Fibroblast of skin of right biceps (primary cell): ENCODE measurements at places on chromosomes 6 and 20.

DNA sequence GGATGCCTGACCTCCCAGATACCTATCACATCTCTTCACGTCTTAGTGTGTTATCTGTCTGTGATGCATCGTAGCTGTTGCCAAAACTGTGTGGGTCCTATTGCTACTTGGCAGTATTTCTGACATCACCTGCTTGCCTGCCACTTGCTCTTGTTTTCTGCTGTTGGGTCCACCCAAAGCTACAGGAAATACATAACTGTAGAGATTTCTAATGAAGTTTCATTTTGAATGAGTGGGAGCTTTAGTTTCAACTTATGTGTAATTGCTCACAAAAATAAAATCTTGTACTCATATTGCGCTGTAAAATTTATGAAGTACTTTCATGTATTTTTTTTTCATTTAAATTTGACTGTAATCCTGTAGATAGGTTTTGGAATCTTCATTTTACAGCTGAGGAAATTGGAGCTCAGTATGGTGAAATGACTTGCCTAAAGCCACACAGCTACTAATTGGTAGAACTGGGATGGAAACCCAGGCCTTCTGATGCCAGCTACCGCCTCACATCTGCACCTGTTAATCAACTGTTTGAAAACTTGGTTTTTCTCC is 113.6 kb upstream of the MAN1A1 start:
- DNase-seq, result no peak

DNA sequence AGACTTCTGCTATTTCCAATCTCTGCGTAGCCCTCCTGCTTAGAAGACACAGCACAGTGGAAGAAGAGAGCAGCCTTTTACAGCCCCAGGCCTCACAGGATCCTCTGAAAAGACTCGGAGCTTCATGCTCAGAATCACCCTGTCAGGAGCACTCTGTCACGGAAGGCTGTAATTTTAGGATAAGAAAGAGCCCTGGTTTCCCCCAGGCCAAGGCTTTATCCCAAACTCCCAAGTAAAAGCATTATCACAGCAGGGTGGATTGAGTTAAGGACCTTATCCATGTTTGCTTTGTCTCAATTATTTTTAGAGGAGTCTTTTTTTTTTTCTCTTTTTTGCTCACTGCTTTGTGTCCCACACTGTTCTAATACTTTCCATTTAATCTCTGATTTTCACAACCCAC is 39.2 kb downstream of the ANKS1A start:
- no peak for DNase-seq

GRCh38 chr6:81145506-81145905 is 607.0 kb downstream of the TENT5A start:
- peak; percentile 15 for DNase-seq

DNA sequence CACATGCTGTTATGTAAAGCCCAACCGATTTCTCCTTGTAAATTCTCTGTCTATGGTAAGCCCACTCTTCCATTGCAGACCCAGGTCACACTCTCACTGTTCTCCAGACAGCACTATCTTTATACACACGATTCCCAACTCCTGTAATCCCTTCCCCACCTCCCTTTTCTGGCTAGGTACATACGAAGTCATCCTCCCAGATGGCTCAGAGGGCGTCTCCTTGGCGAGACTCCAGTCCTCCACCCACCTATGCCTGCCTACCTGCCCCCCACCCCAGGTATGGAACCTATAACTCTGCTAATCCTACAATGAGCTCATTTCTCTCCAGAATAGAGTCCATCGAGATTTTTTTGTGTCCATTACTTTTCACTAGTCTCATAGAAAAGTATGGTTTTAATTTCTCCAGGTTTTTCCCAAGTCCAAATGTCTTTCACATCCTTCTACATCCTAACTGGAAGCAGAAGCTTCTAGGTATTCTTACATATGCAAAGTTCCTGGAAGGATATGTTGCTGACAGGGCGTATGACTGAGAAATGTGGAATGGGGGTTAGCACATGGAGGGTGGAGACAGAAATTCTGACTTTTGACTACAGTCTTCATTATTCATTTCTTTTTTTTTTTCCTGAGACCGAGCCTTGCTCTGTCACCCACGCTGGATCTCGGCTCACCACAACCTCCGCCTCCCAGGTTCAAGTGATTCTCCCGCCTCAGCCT is 22.8 kb downstream of the SCML4 start:
- DNase-seq, result peak; percentile 26

GRCh38 chr6:31878222-31878621 is 575 bp downstream of the SLC44A4 start:
- DNase-seq, result no peak

- no peak for DNase-seq
These were observed 35.7 kb upstream of the CDH22 start for GRCh38 chr20:46343975-46344357.

- peak; percentile 99 for DNase-seq
These were observed at the start of gene TBX18 for GRCh38 chr6:84764332-84765049. Gene TBX18, minus strand, starts transcription at chr6:84764598. Its CDS starts 417 bp downstream, at chr6:84764181.

DNA sequence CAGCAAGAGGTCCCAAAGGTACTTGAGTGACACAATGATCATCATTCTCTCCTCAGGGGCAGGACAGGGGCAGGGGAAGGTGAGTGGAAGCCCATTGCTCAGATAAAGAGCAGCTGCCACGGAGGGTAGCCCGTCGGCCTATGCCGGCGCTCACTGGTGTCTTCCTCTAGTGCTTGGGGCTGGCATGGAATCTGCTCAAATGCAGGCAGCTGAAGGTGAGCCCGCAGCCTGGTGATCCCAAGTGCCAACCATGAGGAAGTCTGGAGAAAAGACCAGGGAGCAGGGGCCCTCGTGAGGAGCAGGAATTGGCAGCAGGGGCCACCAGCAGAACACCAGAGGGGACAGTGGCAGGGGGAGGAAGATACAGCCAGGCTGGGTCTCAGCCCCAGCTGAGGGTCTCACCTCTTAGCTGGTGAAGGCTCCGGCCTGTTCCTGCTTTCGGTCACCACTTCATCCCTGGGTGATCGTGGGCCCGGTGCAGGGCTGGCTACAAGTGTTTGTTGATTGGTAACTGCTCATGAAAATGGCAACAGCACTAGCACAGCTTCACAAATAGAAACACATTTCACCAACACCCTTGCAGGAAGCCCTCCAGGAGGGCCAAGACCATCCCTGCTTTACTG is 24.7 kb downstream of the RBCK1 start:
- no peak for DNase-seq

DNA sequence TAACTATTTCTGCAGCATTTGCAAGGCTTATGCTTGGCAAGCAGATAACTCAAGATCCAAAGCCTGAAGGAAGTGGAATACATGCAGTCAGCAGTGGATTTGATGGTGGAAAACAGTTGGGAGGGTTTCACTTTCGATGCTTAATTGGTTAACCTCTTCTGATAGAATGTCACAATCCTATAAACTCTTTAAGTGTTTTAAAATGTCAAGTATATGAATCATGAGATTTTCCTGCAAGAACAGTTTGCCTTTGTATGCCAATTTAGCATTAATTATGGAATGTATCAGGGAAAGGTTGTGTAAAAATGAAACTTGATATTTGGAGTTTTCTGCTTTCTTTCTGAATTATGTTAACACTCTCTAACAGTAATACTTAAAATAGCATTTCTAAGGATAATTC is 36.6 kb downstream of the NKX2-4 start:
- DNase-seq, result peak; percentile 6

DNA sequence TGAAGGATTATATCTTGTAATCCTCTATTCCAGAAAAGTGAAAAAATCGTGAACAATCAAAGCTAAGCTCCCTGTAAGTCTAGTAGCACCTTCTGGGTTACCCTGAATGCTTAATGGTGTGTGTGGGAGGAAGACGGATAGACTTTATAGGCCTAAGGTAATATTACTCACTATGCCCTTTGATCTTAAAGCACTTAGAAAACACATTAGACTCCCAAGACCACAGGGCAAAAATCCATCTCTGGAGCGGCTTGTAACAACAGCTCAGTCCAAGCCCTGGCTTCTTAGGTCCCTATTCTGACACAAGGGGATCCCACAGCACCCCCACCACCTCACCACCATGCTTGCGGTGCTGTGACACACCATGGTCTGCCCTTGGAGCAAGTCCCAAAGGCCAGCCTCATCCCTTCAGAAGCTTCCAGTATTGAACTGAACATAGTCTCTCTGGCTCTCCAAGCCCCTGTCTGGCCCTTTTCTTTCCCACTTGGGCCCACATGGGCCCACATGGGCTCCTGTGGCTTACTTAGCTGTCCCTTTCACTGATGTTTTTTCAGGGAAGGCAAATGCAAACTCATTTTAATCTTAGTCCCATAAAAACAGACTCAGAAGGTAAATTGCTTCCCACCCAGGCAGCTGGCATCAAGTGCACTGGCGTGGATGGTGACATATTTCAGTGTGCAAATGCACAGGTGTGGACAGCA is 28.3 kb downstream of the C6orf132 start:
- no peak for DNase-seq

GRCh38 chr6:133892813-133893691 is 4.1 kb downstream of the TCF21 start:
- no peak for DNase-seq

GRCh38 chr20:45181639-45182038 is 6.9 kb downstream of the PI3 start:
- DNase-seq, result peak; percentile 59

- DNase-seq, result peak; percentile 71
These were observed 804.1 kb upstream of the CITED2 start for GRCh38 chr6:140178520-140178919.

GRCh38 chr20:53576586-53577318 is 16.9 kb downstream of the ZNF217 start:
- DNase-seq, result no peak

- DNase-seq, result no peak
These were observed 560.5 kb downstream of the BCKDHB start for GRCh38 chr6:80667006-80667405.

DNA sequence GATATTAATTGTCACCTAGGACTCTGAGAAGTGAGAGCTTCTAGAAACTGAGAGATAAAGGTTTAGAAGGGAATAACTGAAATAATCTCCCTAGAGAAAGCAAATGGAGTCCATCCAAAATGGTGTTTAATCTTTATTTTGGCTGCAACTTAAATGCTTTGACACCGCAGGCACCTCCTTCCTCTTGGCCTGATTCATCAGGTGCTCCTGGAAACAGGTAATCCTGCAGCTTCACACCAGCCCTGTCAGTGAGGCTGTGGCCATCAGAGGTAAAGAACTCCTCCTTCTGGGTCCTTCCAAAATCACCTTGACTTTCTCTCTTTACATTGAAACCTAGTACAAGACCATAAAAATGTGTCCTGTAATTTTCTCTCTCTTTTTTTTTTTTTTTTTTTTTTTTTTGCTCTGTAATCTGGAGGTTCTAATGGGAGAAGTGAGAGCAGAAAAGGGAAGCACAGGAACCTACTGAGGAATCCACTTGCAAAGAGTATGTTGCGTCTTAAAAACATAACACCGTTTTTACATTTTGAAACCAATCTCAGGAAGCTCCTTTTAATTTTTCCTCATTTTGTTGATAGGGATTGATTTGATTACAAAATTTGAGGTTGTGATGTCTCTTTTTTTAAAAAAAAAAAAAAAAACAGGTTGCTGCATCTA is 124.2 kb downstream of the LRRC1 start:
- DNase-seq, result no peak

- DNase-seq, result no peak
These were observed 23.5 kb upstream of the CCN6 start for GRCh38 chr6:112030206-112030960.

DNA sequence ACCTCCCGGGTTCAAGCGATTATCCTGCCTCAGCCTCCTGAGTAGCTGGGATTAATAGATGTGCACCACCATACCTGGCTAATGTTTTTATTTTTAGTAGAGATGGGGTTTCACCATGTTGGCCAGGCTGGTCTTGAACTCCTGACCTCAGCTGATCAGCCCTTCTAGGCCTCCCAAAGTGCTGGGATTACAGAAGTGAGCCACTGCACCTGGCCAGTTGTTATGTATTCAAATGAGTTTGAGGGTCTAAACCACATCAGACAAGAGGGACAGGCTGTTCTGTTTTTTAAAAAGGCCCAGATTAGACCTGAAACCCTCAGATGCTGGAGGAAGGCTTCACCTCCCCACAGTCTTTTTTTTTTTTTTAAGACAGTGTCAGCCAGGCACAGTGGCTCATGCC is 4.1 kb upstream of the SPAG4 start:
- DNase-seq, result no peak

GRCh38 chr6:134453792-134454510 is 136.0 kb upstream of the SGK1 start:
- no peak for DNase-seq

- DNase-seq, result peak; percentile 69
These were observed 31.8 kb downstream of the PSMB9 start for GRCh38 chr6:32885698-32886286.

DNA sequence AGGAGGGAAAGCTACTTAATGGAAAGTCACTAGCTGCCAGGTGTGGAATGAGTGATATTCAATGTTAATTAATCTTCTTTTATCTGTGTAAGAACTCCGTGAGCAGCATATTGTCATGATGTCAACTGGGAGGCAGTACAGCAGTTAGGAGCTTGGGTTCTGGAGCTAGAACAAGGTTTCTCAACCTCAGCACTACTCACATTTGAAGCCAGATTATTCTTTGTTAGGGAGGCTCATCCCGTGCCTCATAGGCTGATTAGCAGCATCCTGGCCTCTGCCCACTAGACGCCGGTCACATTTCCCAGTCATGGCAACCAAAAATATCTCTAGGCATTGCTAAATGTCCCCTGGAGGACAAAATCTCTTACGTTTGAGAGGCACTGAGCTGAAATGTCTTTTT is 41.2 kb downstream of the BCAS1 start:
- no peak for DNase-seq

DNA sequence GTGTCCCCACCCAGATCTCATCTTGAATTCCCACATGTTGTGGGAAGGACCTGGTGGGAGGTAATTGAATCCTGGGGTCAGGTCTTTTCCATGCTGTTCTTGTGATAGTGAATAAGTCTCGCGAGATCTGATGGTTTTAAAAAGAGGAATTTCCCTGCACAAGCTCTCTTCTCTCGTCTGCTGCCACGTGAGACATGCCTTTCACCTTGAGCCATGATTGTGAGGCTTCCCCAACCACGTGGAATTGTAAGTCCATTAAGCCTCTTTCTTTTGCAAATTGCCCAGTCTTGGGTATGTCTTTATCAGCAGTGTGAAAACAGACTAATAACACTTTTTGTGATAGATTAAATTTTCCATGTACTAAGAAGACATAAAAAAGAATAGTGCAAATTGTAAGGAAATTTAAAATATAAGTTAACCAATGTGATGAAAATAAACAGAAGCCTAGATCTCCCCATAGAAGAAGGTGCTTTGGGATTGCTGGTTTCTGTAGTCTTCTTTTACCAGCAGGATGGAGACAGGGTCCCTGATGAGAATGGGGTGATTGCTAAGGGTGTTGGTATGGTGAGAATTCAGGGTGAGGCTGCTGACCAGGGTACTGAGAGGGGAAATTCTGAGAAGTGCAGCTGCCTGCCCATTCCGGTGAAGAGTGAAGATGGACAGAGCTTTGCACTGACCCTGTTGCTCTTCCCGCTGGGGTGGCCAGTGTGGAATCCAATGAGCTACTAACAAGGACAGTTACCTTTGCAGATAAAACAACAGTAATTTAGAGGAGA is 50.7 kb downstream of the BMP2 start:
- DNase-seq, result peak; percentile 2

DNA sequence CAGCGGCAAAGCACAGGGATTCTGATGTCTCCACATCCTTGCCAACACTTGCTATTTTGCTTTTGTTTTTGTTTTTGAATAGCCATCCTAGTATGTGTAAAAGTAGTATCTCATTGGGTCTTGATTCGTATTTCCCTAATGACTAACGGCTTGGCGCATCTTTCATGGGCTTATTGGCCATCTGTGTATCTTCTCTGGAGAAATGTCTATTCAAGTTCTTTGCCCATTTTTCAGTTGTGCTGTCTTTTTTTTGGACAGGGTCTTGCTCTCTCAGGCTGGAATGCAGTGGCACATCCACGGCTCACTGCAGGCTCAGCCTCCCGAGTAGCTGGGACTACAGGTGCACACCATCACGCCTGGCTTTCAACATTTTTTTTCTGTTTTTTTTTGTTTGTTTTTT is 17.4 kb downstream of the TCFL5 start:
- no peak for DNase-seq
